Karpas-422 (cell line): ENCODE measurements at places on chromosomes 2 and 18. TPM values are rescaled to one million over a fixed set of nuclear protein-coding genes. Genes with fewer than 3 reads are reported as not detected.
A peak's percentile ranks its signal among the peaks of the same experiment; 100 is the strongest.

The CABLES1 gene
- total RNA-seq = 0.22 TPM in 1 of 2 replicates, not detected in the other

The SIX2 gene
- total RNA-seq = not detected in 2 replicates

The SPATA3 gene
- not detected in 2 replicates for total RNA-seq

The FBXO15 gene
- total RNA-seq = 0.32 and 0.89 TPM in 2 replicates

The FLACC1 gene
- total RNA-seq = 0.18 and 13.2 TPM in 2 replicates

The HAAO gene
- total RNA-seq = not detected in 2 replicates

The BOLL gene
- not detected in 2 replicates for total RNA-seq

The TMEM178A gene
- not detected in 2 replicates for total RNA-seq

The C1QL2 gene
- not detected in 2 replicates for total RNA-seq

The ANKRD62 gene
- total RNA-seq = not detected in 2 replicates

The MATN3 gene
- total RNA-seq = not detected in 2 replicates

The WDSUB1 gene
- 0.29 TPM in 1 of 2 replicates, not detected in the other for total RNA-seq

The ANKRD30BL gene
- total RNA-seq = not detected in 2 replicates

The TMEM169 gene
- total RNA-seq = not detected in 2 replicates

GRCh38 chr2:11377928-11378545 lies 33.6 kb upstream of the ROCK2 start:
- peak; percentile 32 for DNase-seq

- DNase-seq = no peak
These were observed 88.8 kb upstream of the ACVR2A start for GRCh38 chr2:147756069-147756468.

DNA sequence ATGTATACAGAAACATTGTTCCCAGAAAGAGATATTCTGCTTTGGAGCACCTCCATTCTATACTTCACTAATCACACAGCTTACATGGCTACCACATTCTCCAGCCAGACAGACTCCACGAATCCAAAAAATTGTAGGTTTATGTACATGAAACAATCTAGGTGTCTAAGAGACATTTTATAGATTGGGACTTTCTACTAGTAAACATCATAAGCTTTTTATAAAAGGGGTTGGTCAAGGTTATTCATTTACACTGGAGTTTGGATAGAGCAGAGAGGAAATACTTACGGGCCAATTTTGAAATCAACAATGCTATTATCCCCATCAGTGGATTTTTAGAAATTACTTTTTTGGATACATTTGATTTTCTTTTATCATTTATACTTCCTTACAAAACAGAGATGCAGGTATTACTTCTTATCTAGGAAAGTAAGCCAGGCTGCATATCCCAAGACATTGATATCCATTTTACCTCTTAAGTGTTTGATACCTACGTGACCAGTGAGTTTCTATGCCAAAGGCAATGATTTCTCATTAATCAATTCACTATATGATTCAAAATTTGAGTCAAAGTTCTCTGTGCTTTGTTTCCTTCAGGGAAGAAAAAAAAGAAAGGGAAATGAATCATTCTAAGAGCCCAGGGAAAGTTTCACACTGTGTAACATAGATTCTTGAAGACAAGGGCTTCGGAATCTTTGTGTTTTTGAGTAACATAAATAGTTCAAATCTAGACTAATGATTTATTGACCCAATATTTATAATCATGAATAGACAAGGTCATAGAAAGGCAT lies 140.5 kb downstream of the PTH2R start:
- no peak for DNase-seq

DNA sequence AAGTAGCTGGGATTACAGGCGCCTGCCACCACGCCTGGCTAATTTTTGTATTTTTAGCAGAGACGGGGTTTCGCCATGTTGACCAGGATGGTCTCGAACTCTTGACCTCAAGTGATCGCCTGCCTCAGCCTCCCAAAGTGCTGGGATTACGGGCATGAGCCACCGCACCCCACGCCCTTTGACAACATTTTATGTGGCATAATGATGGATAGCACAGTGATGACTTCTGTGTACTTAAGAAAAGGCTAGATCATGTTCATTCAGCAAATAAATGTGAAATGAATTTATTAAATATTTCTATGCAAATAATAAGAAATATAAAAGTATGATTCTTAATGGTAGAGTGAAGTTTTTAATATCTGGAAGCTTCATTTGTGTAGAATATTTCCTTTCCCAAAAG lies 2.6 kb upstream of the HTR2B start:
- no peak for DNase-seq

GRCh38 chr2:238182362-238182761 lies 21.1 kb downstream of the ILKAP start:
- no peak for DNase-seq

GRCh38 chr18:8797206-8797605 lies 91.8 kb downstream of the MTCL1 start:
- DNase-seq = no peak

DNA sequence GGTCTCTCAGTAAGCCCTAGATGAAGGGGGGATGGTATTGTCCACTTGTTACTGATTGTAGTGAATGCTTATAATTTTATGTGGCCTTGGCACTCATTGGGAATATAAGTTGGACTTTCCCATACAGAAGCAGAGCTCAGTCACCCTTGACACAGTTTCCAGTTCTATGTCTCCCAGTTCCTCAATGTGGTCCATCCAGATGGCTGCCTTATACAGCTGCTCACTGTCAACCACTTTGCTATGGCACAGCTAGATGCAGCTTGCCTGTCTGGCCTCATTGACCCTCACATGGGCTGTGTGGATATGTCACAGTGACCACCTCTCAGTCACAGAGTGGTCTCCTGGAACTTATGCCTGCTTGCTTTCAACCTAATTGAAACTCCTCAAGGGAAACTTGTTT lies 21.7 kb downstream of the SLC39A6 start:
- no peak for DNase-seq

- no peak for DNase-seq
These were observed 90.4 kb downstream of the MARCHF4 start for GRCh38 chr2:216281876-216282275.

- no peak for DNase-seq
These were observed 3.5 kb downstream of the TMEM127 start for GRCh38 chr2:96262306-96262705.

DNA sequence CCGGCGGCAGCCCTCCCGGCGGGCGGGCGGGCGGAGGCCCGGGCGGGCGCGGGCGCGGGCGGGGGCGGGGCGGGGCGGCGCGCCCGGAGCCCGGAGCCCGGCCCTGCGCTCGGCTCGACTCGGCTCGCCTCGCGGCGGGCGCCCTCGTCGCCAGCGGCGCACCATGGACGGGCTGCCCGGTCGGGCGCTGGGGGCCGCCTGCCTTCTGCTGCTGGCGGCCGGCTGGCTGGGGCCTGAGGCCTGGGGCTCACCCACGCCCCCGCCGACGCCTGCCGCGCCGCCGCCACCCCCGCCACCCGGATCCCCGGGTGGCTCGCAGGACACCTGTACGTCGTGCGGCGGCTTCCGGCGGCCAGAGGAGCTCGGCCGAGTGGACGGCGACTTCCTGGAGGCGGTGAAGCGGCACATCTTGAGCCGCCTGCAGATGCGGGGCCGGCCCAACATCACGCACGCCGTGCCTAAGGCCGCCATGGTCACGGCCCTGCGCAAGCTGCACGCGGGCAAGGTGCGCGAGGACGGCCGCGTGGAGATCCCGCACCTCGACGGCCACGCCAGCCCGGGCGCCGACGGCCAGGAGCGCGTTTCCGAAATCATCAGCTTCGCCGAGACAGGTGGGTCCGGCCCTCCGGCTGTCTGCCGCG lies at the start of gene INHBB:
Gene INHBB, plus strand, starts transcription at position 111 of the 641 bp plus-strand sequence. Its CDS starts 53 bp downstream, at position 164.
- DNase-seq = no peak

GRCh38 chr2:225814554-225814953 lies 415.0 kb downstream of the NYAP2 start:
- DNase-seq = no peak

- no peak for DNase-seq
These were observed 166.1 kb downstream of the CLIP4 start for GRCh38 chr2:29281086-29281915.

GRCh38 chr2:196528486-196529223 lies 110.9 kb upstream of the CCDC150 start:
- no peak for DNase-seq

DNA sequence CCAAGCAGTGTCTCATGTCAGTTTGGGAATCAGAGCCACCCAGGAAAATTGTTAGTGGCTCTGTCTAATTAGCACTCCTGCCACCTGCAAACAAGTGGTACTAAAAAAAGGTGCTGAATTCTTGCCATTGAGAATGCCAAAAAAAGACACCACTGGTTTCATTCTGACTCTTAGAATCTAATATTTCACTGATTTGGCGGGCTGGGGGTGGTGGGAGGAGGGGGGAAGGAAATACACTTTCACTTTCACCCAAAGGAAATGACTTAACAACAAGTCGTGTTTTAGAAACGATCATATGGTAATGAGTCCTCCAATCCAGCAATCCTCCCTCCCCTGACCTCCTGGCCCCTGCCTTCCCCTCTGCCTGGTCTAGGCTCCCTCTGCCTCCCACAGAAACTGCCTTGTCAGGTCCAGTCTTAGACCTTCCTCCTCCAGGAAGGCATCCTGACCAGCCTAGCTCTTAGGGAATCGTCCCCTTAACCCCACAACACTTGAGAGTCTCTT lies 4.4 kb upstream of the KLHL29 start:
- no peak for DNase-seq

DNA sequence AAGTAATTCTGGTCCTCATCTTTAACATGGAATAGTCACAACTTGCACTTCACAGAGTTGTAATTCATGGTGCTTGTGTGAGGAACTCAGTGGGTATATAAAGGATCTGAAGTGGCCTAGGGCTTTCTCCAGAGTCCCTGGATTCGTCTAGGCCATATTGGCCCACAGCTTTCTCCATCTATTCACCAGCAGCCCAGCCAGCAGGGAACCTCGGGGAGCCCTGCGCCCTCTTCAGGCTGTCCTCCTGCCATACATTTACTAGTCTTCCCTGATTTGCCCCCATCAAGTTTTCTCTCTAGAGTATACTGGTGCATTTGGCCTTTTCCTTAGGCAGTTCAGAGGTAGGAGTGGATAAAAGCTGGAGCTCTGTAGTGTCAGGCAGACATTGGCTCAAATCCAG lies 278.3 kb downstream of the MYCN start:
- peak; percentile 52 for DNase-seq

- no peak for DNase-seq
These were observed 101.5 kb downstream of the LDLRAD4 start for GRCh38 chr18:13320096-13320495.

DNA sequence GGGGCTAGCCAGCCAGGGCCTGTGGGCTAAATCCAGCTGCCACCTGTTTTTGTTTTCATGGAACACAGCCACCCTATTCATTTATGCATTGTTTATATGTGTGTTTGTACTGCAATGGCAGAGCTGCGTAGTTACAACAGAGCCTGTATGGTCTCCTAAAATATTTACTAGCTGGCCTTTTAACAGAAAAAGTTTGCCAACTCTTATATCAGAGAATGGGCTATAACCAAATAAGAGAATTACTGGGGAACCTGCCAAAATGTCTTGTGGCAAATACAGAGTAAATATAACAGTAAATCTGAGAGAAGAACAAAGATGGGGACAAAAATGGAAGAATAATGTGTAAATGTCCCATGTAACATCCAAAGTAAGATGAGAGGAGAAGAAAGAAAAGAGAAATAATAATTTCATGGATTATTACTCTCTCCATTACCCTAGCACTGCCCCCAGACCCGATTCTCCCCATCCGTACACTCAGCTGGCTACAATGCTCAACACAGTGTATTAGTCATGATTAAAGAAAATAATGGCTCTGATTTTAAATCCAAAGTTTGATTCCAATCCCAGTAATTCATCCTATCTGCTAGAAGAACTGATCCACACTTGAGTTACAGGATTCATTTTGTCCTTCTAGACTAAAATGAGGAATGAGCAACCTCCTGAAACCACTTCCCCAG lies 249.3 kb downstream of the LRATD1 start:
- DNase-seq = no peak

GRCh38 chr2:142734231-142734630 lies 143.2 kb upstream of the KYNU start:
- no peak for DNase-seq

GRCh38 chr2:20617892-20618467 lies 32.9 kb downstream of the HS1BP3 start:
- no peak for DNase-seq

- no peak for DNase-seq
These were observed 503.1 kb upstream of the PKDCC start for GRCh38 chr2:41544709-41545108.

DNA sequence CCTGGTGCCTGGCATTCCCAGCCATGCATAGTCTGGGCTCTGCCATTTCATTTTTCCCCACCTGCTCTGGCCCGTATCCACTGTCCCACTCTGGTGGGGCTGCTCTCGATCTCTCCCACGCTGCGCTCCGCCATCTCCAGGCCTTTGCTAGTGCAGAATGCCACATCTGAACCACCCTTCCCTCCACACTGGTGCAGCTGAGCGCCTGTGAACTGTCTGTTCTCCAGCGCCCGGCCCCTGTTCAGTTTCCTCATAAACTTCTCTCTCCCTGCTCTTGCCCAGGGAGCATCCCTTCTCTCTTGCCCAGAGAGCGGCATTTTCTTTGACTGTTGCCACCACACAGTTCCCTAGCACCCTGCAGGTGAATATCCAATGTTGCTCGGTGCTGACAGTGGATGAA lies 21.5 kb downstream of the POMC start:
- no peak for DNase-seq

- no peak for DNase-seq
These were observed 14.0 kb downstream of the ASPRV1 start for GRCh38 chr2:69947325-69947931.
